ENCODE measurements at places on chromosomes 4 and X. TPM values are rescaled to one million over a fixed set of nuclear protein-coding genes. Genes with fewer than 3 reads are reported as not detected.

The FGG gene
- polyA plus RNA-seq = not detected

- no peak for DNase-seq
These were observed 4.9 kb downstream of the CHRNA9 start for GRCh38 chr4:40340030-40340429.

- DNase-seq = no peak
These were observed 357 bp upstream of the IGBP1 start for GRCh38 chrX:70132877-70133302.

- no peak for DNase-seq
These were observed 184.7 kb upstream of the ZCCHC13 start for GRCh38 chrX:74119016-74119910.

- no peak for DNase-seq
These were observed 32.7 kb downstream of the MFAP3L start for GRCh38 chr4:169993531-169993930.

GRCh38 chrX:1535241-1536041 is 1.5 kb downstream of the P2RY8 start:
- no peak for DNase-seq

The DUX4 gene
- 0.76 TPM for polyA plus RNA-seq

GRCh38 chrX:129359269-129359668 is 164.0 kb downstream of the SMARCA1 start:
- no peak for DNase-seq

DNA sequence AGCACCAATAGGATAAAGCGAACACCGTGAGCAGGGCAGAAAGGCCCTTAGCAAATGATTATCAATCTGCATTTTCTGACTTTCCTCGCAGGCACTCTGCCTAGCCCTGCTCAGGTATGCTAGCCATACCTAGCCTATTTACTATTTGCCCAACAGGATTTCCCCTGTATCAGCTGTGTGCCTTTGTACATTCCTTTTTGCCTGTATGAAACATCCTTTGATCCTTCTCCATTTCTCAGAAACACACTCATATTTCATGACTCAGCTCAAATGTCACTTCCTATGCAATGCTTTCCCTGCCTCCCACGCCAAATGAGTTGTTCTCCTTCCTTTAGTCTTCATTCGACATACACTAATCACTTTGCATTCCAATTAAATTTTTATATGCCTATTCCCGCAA is 37.2 kb downstream of the PCDH7 start:
- no peak for DNase-seq

- no peak for DNase-seq
These were observed 34.3 kb downstream of the PAPSS1 start for GRCh38 chr4:107685740-107686139.

- DNase-seq = no peak
These were observed 57.5 kb downstream of the DCX start for GRCh38 chrX:111354496-111354895.
